ENCODE measurements at places on chromosomes 3 and 15.

GRCh38 chr15:51625236-51625635, 2.7 kb upstream of the DMXL2 start:
- DNase-seq: no peak

GRCh38 chr15:99925661-99926461, 192.6 kb upstream of the LYSMD4 start:
- peak; percentile 25 for DNase-seq

DNA sequence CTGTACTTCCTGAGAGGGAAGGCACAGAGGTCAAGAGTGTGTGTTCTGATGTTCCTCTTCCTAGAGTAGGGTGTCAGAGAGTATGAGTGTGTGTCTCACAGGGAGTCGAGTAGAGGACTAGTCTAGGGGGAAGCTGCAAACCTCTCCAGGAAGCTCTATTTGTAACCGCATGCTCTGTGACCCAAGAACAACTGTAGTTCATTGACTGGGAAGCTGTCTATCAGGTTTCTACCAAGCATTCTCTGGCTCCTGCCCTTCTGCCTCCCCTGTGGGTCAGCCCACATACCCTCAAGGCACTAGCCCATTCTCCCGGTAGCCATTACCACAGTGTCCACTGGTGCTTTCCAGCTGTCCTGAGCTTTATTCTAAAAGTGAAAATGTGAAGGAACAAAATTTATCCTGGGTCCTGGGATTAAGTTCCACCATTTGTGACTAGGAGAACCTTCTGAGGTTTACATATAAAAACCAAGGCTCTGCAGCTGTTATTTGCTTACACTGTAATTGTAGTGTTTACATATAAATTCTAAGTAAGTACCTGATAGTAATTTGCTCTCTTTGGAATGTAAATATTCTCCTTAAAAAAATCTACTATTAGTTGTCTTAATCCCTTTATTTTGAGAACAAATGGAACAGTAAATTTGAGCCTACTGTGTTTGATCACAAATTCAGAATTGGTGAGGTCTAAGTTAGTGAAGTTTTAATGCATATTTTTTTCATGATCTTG, 40.7 kb downstream of the MYRIP start:
- no peak for DNase-seq

DNA sequence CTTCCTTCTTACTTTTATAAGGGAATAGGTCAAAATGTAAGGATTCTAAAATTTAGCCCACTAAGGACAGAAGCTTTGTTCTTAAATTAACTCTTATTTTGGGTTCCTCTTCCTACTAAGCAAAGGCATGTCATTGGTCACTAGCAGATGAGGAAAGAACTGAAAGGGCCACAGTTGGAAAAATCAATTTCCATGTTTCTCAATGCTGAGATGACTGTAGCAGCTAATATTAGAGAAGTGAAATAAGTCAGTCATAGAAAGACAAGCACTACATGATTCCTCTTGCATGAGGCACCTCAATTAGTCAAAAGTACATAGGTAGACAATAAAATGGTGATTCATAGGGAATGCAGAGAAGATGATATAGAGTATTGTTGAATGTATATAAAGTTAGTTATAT, 353.7 kb downstream of the RSL24D1 start:
- DNase-seq: no peak

GRCh38 chr3:42497009-42497731, 5.3 kb upstream of the VIPR1 start:
- no peak for DNase-seq

GRCh38 chr15:94229591-94230369, 1.6 kb upstream of the MCTP2 start:
- no peak for DNase-seq

DNA sequence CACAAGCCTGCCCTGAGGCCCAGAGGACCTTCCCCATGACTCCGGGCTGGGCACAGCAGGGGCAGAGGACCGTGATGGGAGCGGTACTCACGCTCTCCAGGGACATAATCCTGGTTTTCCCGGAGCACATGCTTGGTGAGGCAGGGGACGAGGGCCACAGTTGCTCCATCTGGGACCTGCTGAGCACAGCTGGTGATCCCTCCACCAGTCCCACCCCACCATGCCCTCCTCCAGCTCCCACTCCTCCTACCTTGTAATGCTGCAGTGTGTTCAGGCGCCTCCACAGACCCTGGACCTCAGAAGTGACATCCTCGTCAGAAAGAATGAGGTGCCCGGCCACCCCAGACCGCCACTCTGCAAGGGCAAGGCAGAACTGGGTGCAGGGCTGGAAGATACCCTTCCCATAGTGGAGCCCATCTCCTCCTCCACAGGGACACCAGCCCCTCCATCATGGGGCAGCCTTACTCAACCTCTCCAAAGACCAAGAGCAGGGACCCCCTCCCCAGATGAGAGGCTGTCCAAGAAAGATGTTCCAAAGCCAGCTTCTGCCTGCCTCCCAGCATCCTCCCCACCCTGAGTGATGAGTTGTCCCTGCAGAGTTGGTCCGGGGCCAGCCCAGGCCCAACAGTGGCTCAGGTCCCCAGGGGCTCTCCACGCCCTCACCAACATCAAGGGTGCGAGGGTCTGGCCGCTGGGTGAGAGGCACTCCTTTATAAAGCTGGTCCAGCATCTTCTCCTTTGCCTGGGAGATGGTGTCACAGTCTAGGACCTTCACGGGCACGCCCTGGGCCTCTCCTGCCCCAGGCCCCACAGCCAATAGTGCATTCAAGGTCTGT, 19.5 kb downstream of the PLXNB1 start:
- no peak for DNase-seq

- DNase-seq: no peak
These were observed 32.6 kb upstream of the NOX5 start for GRCh38 chr15:68981941-68982340.

GRCh38 chr3:152834191-152834775, 648 bp upstream of the P2RY1 start:
- no peak for DNase-seq

GRCh38 chr3:24662449-24663345, 168.0 kb upstream of the THRB start:
- DNase-seq: no peak

GRCh38 chr3:116339441-116340028, 105.8 kb downstream of the LSAMP start:
- DNase-seq: no peak

DNA sequence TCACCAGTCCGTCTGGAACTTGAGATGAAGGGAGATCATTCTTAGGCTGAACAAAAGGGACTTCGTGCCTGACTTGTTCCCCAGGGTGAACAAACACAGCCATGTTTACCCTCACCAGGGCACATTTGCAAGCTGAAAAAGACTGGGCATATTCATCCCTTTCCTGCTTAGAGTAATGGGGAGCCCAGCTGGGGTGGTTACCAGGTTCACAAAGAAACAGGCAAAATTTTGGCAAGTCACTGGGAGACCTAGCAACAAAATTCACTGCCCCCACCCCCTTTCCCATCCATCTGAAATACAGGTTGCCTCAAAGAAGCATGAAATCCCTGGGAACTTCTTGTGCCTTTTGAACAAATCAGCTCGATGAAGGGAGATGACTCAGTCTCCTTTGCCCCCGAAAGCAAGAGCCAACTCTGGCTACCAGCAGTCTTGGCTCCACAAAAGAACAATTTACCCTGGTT, 775.0 kb downstream of the SQOR start:
- no peak for DNase-seq

GRCh38 chr3:38154033-38154494, 11.3 kb upstream of the OXSR1 start:
- no peak for DNase-seq

DNA sequence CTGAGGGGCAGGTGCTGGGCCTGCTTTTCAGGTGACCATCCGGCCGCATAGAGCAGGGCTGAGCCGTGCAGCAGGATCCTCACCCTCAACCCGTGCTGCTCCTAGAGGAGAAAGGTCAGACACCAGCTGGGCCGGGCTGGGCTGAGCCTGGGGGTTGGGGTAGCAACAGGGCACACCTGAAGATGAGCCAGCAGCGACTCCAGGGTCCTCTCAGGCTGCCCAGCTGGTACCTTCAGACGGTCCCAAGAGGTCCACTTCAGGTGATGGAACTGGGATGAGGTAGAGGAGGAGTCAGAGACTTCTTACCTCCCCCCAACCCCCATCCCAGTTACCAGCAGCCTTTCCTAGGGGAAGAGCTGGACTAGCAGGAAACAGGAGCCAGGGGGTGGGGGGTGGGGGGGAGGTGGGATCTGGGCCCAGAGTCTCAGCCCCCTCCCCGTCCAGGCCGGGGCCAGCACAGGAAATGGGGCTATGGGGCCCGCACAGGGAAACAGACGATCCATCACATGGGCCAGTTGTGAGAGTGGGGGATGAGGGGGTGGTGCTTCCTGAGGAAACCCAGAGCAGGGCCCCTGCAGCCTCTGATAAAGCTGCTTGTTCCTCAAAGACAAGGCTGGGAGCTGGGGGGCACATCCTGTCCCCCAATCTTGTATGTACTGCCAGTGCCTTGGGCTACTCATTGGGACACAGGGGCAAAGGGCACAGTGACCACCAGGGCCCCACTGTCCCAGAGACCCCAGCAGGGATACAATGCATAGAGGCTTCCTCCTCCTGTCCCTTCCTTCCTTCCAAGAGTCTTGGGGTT, 3.0 kb downstream of the INKA1 start:
- DNase-seq: no peak

All from esophagus squamous epithelium (tissue), 5 donors.